ENCODE measurements at places on chromosomes 12 and 14. TPM values are rescaled to one million over a fixed set of nuclear protein-coding genes. Genes with fewer than 3 reads are reported as not detected.
A peak's percentile ranks its signal among the peaks of the same experiment; 100 is the strongest.

- H3K36me3 ChIP-seq = peaks cover 16% of the 10 kb centered on the region
- no peaks in the 10 kb centered on the region for H3K27me3 ChIP-seq
- H3K4me3 ChIP-seq = no peak overlapping the region
- H3K4me1 ChIP-seq = peaks cover 4% of the 10 kb centered on the region
- H3K27ac ChIP-seq = no peak overlapping the region
Observed at GRCh38 chr12:68828672-68829068, 20.7 kb downstream of the MDM2 start.

- H3K27ac ChIP-seq = no peak overlapping the region
- H3K27me3 ChIP-seq = no peaks in the 10 kb centered on the region
- DNase-seq = no peak
- no peaks in the 10 kb centered on the region for H3K4me1 ChIP-seq
- no peaks in the 10 kb centered on the region for H3K36me3 ChIP-seq
- no peak overlapping the region for H3K4me3 ChIP-seq
Observed at GRCh38 chr12:127044836-127045235, 1222.1 kb upstream of the TMEM132C start.

GRCh38 chr12:92471551-92471950 is 231.2 kb upstream of the PLEKHG7 start:
- no peaks in the 10 kb centered on the region for H3K27me3 ChIP-seq
- H3K36me3 ChIP-seq = peaks cover 4% of the 10 kb centered on the region
- DNase-seq = no peak
- peaks cover 40% of the 10 kb centered on the region for H3K4me1 ChIP-seq
- H3K27ac ChIP-seq = no peak overlapping the region

The HOXC12 gene
- not detected for total RNA-seq

GRCh38 chr14:104136472-104137296 is 1.7 kb upstream of the KIF26A start:
- H3K4me3 ChIP-seq = peak overlapping the region; percentile 71
- H3K27ac ChIP-seq = no peak overlapping the region
- no peaks in the 10 kb centered on the region for H3K36me3 ChIP-seq
- no peak for DNase-seq

The IFNG-AS1 gene
- total RNA-seq = not detected

DNA sequence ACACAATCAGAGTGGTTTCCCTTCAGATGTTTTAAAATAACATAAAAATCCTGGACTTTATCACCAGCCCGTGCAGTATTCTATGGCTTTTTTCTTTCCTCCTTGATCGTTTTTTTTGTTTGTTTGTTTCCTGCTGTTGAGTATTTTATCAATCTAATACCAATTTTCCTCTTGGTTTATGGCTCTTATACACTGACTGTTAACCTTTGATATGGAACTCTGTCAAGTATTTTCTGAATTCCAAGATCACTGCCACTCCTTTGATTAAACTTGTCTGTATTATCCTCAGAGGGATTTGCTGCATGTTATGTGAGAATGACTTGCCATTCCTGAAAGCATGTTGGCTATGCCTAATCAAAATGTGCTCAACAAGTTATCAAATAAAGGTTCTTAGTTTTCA is 88.4 kb downstream of the PELI2 start:
- no peak for DNase-seq
- peaks cover 20% of the 10 kb centered on the region for H3K4me1 ChIP-seq

GRCh38 chr12:69151254-69151764 is 88.1 kb upstream of the CPSF6 start:
- H3K36me3 ChIP-seq = no peaks in the 10 kb centered on the region
- H3K27ac ChIP-seq = no peak overlapping the region
- DNase-seq = no peak

DNA sequence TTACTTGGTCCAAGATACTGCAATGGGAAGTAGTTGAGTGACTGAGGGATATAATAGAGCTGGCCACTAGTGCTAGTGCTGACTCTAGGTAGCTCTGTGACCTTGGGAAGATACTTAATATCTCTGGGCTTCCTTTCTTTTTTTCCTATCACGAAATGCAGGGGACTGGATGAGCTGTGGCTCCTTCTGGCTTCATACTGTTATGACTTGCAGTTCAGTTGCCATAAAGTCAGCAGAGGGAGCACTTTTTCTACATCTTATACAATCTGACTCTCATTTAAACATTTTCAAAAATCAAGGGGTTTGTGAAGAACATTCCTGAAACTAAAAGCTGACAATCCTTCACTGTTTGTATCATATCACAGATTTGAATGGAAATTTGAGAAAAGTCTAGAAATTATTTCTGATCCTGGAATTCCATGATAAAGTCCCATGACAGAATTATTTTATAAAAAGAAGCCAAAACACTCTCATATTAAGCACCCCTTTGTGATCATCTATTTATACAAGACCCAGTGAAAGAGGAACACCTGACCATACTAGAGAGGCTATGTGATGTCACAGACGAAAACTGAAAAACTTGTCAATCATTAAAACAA is 5.3 kb downstream of the BHLHE41 start:
- H3K27me3 ChIP-seq = peaks cover 80% of the 10 kb centered on the region
- no peaks in the 10 kb centered on the region for H3K36me3 ChIP-seq
- peaks cover 17% of the 10 kb centered on the region for H3K4me1 ChIP-seq
- no peak overlapping the region for H3K27ac ChIP-seq
- peak overlapping the region; percentile 50 for H3K4me3 ChIP-seq

The JDP2 gene
- total RNA-seq = 2.6 TPM

The FICD gene
- total RNA-seq = 2.9 TPM

The HVCN1 gene
- 3.8 TPM for total RNA-seq

GRCh38 chr14:73424453-73424852 is 33.9 kb downstream of the NUMB start:
- H3K4me3 ChIP-seq = no peak overlapping the region
- H3K27me3 ChIP-seq = no peaks in the 10 kb centered on the region
- no peak for DNase-seq
- no peak overlapping the region for H3K27ac ChIP-seq
- peaks cover 3% of the 10 kb centered on the region for H3K36me3 ChIP-seq

The ZNF84 gene
- 59.7 TPM for total RNA-seq

DNA sequence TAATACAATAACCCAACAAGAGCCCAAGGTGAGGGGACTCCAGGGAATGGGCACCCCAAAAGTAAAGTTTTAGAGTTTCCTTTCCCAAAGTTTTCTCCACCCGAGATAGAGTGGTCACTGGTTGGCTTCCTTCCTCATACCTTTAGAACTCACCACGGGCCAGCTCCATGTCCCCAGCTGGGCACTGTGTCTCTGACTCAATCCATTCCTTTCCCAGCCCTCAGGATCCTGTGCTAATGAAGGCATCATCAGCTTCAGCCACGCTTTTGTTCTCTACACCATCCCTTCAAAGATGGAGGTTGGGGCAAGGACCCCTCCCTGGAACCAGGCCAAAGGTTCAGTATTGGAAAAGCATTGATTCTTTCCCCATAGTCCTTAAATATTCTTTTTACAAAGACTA is 59.8 kb upstream of the VASH1 start:
- H3K4me3 ChIP-seq = no peak overlapping the region
- no peak overlapping the region for H3K27ac ChIP-seq
- H3K4me1 ChIP-seq = peaks cover 4% of the 10 kb centered on the region
- no peaks in the 10 kb centered on the region for H3K27me3 ChIP-seq
- H3K36me3 ChIP-seq = no peaks in the 10 kb centered on the region
- no peak for DNase-seq

The RERG gene
- 0.61 TPM for total RNA-seq

The TSPAN19 gene
- total RNA-seq = 0.36 TPM

The TEP1 gene
- 12.7 TPM for total RNA-seq
